ENCODE measurements at places on chromosomes 1 and 21. TPM values are rescaled to one million over a fixed set of nuclear protein-coding genes. Genes with fewer than 3 reads are reported as not detected.
A peak's percentile ranks its signal among the peaks of the same experiment; 100 is the strongest.

The SYNJ1 gene
- 21.8 TPM for total RNA-seq

The FCRL6 gene
- total RNA-seq: 0.42 TPM

The FCRLB gene
- total RNA-seq: 0.97 TPM

The RCSD1 gene
- 143 TPM for total RNA-seq

The FAM151A gene
- not detected for total RNA-seq

The SPRR3 gene
- not detected for total RNA-seq

The PLPP3 gene
- total RNA-seq: not detected

- peaks cover 10% of the 10 kb centered on the region for H3K4me1 ChIP-seq
- H3K27ac ChIP-seq: no peak overlapping the region
- no peaks in the 10 kb centered on the region for H3K36me3 ChIP-seq
- H3K27me3 ChIP-seq: peaks cover 34% of the 10 kb centered on the region
- DNase-seq: no peak
These were observed 2.7 kb upstream of the SLC30A10 start for GRCh38 chr1:219931033-219931432.

DNA sequence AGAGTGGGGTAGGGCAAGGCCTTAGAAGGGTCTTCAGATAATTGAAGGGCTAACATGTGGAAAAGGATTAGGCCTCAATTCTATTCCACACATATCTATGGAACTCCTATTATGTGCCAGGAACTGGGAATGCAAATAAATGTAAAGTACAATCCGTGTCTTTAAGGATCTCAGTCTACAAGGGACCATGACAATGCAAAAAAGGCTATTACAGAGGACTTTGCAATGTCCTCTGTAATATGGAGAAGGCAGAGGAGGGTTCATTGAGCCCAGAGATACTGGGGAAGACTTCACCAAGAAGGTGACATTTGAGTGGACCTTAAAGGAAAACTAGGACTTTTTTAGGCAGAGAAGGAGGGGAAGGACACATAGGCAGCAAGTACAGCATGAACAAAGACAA, 4.5 kb upstream of the SCMH1 start:
- H3K4me3 ChIP-seq: no peak overlapping the region
- peaks cover 16% of the 10 kb centered on the region for H3K27me3 ChIP-seq

DNA sequence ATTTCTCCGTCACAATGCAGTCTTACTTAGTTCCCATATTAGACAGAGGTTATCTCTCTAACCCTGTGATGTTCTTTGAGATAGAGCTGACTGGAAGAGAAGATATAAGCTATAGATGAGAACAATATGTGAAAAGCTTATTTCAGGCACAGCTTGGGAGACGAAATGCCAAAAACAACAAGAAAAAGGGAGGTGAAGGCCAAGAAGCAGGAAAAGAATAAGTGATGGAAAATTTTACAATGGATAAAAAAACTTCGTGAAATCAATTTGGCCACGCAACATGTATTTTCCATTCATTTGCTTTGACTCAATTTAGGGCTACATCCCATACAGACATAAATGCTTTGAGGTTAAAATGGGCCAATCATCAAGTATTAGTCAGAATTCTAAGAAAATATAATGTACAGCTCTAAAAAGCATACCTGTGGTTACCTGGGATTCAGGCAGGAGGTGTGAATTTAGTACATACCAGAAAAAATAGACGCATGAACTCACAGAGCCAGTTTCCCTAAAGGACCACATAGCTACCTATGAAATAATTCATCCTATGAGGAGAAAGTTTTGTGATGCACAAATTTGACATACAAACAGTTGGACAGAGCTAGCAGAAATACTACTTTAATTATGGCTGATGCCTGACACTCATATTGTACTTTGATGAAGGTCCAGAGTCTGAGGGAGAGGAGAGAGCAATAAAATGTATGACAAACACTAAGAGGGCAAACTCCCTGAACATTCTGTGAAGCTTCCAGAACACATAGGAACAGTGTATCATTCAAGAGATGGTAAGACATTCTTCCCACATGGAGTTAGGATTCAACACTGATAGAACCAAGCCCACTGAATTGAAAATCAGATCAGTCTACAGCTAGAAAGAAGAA, 12.1 kb downstream of the RGS1 start:
- no peaks in the 10 kb centered on the region for H3K36me3 ChIP-seq
- peaks cover 13% of the 10 kb centered on the region for H3K27me3 ChIP-seq
- no peak overlapping the region for H3K27ac ChIP-seq
- H3K4me3 ChIP-seq: no peak overlapping the region

DNA sequence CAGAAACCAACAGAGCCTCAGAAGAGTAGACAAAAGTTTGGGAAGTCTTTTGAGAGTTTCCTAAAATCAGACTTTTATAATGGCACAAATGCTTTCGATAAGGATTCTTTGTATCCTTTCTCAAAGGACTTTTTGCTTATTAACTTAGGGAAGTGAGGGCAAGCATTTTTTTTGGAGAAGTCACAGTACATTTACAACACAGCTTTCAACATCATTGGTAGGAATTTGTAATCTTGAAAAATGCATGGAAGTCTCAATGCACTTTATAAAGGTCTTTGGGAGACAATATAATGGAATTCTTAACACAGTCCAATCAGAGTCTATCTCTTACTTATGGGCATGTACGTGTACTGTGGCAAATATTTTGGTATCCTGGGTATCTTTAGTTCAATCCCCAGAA, 325.8 kb upstream of the NR5A2 start:
- DNase-seq: no peak
- H3K27ac ChIP-seq: no peak overlapping the region
- no peak overlapping the region for H3K4me3 ChIP-seq
- peaks cover 11% of the 10 kb centered on the region for H3K27me3 ChIP-seq
- H3K4me1 ChIP-seq: no peaks in the 10 kb centered on the region
- H3K36me3 ChIP-seq: no peaks in the 10 kb centered on the region

- DNase-seq: no peak
- peaks cover 61% of the 10 kb centered on the region for H3K27me3 ChIP-seq
- no peak overlapping the region for H3K27ac ChIP-seq
These were observed 2.1 kb downstream of the C1orf21 start for GRCh38 chr1:184388971-184389370.

- peak; percentile 50 for DNase-seq
- peaks cover 21% of the 10 kb centered on the region for H3K4me1 ChIP-seq
- H3K27me3 ChIP-seq: no peaks in the 10 kb centered on the region
- H3K27ac ChIP-seq: no peak overlapping the region
These were observed 610 bp downstream of the RBM8A start for GRCh38 chr1:145926686-145927062.

DNA sequence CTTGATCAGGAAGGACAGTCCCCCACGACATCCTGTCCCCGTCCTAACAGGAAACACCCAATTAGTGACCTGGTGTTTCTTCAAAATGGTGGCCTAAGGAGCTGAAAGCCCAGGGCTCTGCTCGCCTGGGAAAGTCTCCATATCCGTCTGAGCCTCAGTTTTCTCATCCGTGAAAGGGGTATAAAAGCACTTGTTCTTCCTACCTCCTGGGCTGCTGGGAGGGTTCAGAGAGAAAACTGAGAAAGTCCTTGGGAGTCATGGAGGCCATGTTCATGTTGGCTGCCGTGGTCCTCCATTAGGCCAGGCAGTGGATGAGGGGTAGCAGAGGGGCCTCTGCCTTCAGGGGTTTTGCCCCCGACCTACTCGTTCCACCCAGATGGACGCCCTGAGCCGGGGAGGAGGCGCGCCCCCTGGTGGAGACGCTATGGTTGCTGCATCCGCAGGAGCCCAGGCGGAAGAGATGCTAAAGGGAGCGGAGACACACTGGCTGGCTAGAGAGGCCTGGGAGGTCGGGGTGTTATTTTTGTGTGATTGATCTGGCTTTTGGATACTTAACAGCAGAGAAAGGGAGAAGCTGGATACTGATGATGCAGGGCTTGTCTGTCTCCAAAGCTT, 113.5 kb downstream of the PRDM2 start:
- H3K27ac ChIP-seq: no peak overlapping the region
- H3K4me3 ChIP-seq: no peak overlapping the region
- H3K27me3 ChIP-seq: no peaks in the 10 kb centered on the region

- peaks cover 15% of the 10 kb centered on the region for H3K36me3 ChIP-seq
- no peak overlapping the region for H3K4me3 ChIP-seq
- peaks cover 4% of the 10 kb centered on the region for H3K4me1 ChIP-seq
- no peak overlapping the region for H3K27ac ChIP-seq
- H3K27me3 ChIP-seq: peaks cover 20% of the 10 kb centered on the region
These were observed 10.2 kb downstream of the ADAM30 start for GRCh38 chr1:119885903-119886783.

GRCh38 chr1:145986551-145986950, 9.8 kb downstream of the TXNIP start:
- H3K4me1 ChIP-seq: peaks cover 57% of the 10 kb centered on the region
- no peaks in the 10 kb centered on the region for H3K27me3 ChIP-seq
- H3K27ac ChIP-seq: no peak overlapping the region
- peaks cover 3% of the 10 kb centered on the region for H3K36me3 ChIP-seq
- no peak overlapping the region for H3K4me3 ChIP-seq

GRCh38 chr1:163872067-163872466, 550.3 kb downstream of the NUF2 start:
- H3K36me3 ChIP-seq: no peaks in the 10 kb centered on the region
- H3K27ac ChIP-seq: no peak overlapping the region

DNA sequence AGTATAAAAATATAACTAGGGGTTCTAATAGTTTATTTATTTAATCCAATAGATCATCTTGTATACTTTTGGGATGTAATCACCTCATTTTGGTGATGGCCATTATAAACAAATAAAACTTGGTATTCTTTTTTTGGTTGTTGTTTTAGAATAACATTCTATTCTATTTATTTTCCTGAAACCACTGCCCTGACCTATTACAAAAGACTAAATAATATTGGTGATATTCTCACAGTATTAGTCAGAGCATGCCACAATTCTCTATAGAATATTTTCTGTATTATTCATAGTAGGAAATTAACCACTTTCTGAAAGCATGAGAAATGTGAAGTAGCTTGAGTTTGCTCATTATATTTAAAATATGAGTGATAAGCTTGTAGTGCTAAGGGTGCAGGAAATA, 54.1 kb upstream of the LRRC7 start:
- H3K4me1 ChIP-seq: no peaks in the 10 kb centered on the region
- DNase-seq: no peak
- no peaks in the 10 kb centered on the region for H3K27me3 ChIP-seq
- H3K4me3 ChIP-seq: no peak overlapping the region
- H3K36me3 ChIP-seq: no peaks in the 10 kb centered on the region
- no peak overlapping the region for H3K27ac ChIP-seq
